T-helper 1 cell (primary cell): ENCODE measurements at places on chromosomes 12 and 14.
A peak's percentile ranks its signal among the peaks of the same experiment; 100 is the strongest.

DNA sequence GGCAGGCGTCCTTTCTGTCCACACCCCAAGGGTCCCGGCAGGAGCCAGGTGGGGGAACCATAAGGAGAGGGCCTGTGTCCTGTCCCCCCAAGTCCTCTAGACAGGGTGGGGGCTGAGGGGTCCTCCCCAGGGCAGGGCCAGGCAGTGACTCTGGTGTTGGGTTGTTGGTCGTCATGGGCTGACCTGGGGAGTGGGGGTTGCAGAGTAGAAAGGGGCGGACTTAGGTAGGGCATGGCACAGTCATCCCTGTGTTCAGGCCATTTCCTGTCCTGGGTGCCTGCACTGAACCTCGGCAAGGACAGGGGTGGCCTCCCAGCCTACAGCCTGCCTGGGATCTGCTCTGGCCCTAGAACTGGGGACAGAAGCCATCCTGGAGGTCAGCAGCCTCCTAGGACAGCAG, 356.2 kb downstream of the TMEM121 start:
- DNase-seq = no peak

- no peak for DNase-seq
These were observed 32.7 kb downstream of the KDM5A start for GRCh38 chr12:356276-356988.

DNA sequence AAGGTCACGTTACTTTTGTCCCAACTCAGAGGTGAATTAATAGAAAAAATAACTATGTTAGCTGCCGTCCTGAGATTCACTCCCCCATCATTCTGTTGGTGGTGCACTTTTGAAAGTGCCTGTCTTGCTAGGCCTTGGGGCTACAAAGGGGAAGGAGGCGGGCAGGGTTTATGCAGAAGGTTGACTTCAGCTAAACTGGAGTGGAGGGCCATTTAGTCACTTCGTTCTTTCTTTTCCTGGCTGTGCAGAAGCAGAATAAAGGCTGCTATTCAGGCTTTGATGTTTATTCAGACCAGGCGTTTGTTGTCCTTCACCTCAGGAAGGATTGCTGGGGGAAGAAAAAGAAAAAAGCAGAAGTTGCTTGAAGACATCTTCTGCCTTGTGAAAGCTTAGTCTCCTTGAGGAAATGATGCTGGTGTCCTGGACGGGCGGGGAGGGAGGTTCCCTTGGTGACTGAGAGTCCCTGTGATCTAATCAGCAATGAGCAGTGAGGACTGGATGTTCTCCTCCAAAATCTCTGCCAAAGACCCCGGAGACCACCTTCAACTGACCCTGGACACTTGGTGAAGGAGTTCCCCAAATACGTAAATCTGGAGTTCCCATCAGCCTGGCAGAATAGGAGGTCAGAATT, 4.0 kb downstream of the GLT1D1 start:
- no peak for DNase-seq

- DNase-seq = no peak
These were observed at the start of gene CD163 for GRCh38 chr12:7503686-7504415. TSS of gene CD163 (minus strand) at chr12:7503777. CDS start at chr12:7503690, 87 bp downstream.

DNA sequence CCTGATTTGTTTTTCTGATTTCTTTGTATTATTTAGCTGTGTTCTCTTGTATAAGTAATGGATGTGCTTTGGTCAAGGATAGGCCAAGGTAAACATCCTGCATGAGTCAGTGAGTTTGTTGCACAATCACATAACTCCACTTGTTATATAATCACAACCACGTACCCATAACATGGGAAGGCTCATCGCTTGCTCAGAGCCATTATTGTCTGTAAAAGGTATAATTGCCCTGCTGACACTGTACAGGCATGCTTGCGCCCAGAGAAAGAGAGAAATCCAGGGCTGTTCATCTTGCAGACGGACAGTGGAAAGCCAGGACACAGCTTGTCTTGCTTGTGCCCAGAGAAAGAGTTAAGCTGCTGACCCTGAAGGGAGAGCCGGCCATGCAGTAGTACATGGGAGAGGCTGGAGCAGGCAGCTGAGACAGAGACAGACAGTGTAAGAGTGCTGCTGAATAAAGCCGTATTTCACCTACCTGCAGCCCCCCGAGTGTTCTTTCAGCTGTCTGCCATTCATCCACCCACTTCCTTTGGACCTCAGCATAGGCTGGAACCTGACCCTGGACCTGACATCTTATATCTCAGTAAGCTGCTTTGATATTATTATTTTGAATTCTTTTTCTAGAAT, 174.7 kb upstream of the DAAM1 start:
- DNase-seq = no peak

- DNase-seq = no peak
These were observed 20.6 kb upstream of the ITGA5 start for GRCh38 chr12:54439521-54440255.

DNA sequence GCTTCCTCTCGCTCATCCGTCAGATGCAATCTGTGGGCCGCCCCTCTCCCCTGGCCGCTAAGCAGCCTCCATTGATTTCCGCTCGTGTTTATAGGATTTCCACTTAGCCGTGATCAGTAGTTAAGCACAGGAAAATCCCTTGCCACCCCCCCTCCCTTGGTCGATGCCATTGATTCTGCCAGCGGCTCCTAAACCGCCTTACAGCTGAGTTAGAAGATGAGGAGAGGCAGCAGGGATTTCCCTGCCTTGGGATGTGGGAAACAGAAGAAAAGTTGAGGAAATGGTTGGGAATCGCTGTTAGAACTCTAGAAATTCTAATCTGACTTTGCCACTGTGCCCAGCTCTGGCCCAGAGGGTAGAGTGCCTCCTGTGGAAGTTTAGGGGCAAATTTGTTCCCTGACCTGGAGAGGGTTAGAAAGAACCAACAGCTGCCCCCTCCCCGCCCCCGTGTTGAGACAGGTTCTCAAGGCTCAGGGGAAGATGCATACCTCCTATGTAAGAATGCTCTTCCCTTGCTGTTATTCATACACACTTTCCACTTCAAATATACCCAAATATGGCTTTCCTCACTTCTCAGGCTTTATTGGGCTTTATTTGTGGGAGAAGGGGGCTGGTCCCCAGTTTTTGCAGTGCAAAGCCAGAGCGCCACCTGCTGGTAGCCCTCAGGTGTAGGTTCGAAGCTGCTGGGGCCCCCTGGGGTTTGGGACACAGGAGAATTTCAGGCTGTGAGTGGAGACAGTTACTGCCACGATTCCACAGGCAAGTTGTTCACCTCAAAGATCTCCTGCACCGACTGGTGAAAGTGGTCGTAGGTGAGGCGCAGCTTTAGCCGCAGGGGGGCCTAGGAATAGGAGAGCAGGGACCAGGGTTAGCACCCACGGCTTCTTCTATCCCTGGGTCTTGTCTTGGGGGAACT, 3.2 kb downstream of the THTPA start:
- peak; percentile 59 for DNase-seq

DNA sequence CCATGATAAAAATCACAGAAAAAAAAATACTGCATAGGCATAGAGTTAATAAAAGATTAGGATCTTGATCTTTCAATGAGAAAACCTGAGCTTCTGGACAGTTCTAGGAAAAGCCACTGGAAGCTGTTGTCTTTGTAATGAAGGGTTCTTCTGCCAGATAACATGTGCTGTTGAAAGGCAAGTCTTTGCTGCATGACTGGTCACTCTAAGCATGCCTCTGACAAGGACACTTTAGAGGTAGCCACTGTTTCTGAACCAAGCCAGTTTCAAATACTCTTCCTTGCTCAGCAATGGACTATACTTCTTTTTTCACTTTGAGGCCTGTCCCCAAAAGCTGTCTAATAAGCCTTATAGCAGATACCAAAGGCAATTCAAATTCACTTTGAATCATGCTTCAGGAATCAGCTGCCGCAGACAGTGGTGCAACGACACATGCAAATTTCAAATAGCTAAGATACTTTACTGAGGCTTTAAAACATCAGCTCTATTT, 70.2 kb downstream of the BTG1 start:
- no peak for DNase-seq

GRCh38 chr12:113241191-113242025, 20.1 kb downstream of the TPCN1 start:
- no peak for DNase-seq

DNA sequence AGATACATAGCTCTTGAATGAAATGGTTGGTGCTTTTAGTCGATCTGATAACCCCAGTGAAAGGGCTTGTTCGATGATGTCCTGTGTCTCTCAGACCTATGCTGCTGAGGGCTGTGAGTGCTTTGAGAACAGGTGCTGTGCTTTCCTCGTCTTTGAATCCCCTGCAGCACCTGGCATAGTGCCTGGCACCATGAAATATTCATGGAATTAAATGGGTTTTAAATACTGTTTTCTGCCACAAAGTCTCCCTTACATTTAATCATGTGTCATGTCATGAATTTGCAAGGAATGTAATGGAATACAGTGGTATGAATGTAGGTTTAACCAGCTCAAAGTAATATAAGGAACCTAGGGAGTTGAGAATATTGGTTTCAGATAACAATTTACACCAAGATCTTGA, 220.5 kb upstream of the PRICKLE1 start:
- DNase-seq = no peak

GRCh38 chr14:23722675-23723074, 86.5 kb downstream of the DHRS2 start:
- no peak for DNase-seq

DNA sequence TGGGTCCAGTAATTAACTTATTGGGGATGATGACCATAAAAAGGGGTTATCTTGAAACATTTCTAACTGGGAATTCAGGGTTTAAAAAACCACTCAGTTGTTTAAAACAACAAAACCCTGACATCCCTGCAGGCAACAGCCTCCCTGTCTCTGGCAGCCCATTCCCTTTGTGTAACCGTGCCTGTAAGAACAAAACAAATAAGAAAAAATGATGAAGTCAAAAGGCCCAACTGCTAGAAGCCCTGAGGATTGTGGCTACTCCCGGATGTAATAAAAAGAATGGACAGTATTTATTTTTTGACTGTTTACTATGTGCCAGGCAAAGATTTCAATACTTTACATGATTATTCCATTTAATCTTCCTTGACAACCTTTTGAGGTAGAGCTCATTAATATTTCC, 75.3 kb downstream of the TMCC3 start:
- DNase-seq = no peak

DNA sequence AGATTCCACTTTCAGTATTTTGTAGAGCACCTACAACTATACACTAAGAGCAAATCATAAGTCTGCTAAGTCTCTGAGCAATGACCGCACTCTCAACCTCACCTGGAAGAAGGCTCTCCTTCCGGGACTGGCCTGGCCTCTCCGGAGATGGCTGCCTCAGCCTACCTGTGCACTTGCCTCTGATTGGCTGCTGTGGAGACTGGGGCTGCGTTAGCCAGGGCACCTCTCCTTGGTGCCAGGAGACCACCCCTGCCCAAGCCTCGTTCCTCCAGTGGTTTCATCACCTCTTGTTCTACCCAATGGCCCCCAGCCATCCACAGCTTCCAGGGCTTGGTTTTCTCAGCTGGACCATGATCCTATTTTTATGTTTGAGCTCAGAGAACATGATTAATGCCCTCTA, 64.7 kb upstream of the JDP2 start:
- DNase-seq = no peak

DNA sequence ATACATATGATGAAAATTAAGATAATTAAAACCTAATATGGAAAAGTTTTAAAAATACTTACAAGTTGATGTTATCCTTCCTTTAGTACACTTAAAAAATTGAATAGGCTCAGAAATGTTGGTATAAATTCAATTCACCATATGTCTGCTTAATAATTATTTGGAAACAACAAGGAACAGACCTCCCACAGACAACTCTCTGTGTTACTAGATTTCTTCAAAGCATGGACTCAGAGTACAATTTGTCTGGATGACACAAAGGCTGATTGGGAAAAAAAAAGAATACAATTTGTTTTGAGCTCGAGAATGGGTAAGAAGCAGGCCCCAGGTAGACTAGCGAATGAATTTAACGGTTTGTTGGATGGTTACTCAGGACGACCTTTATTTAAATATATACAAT, 48.9 kb upstream of the BTG1 start:
- no peak for DNase-seq

DNA sequence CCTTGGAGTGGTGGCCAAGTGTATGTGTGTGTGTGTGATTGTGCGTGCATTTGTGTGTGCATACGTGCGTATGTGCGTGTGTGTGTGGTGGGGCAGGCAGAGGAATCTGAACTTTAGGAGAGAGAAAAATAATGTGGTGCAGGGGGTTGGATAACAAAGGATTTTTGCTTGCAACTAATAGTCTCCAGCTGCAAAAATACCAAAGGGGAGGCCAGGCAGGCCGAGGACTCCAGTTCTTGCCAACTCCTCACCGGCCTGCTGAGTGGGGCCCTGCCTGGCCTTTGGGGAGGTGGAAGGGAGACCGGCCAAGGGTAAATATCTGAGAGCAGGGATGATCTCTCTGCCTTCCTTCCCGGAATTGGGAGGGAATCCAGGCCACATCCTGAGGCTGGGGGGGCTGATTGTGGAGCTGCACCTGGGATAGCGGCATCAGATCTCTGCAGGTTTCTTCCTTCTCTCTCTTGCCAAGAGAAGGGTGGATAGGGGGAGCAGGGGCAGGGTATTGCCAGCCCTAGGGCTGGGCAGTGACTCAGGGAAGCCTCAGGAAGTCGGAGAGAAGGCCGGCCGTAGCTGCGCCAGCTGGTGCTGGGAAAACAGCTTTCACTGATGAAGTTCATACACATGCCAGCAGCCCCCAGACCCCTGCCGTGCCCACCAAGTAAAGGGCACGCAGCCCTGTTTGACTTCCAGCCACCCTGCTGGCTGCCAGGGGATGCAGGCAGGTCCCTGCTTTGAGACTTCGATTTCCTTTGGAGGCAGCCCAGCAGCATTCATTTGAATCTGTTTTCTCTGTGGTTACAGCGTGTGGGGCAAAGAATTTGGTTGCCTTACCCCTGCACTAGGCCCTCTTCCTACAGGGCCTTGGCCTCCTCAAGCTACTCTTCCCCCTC, 4.6 kb upstream of the LRP1-AS start:
- DNase-seq = no peak

- DNase-seq = no peak
These were observed 687 bp downstream of the IFFO1 start for GRCh38 chr12:6555018-6555691.

GRCh38 chr14:39339003-39339402, 93.2 kb downstream of the FBXO33 start:
- DNase-seq = no peak

DNA sequence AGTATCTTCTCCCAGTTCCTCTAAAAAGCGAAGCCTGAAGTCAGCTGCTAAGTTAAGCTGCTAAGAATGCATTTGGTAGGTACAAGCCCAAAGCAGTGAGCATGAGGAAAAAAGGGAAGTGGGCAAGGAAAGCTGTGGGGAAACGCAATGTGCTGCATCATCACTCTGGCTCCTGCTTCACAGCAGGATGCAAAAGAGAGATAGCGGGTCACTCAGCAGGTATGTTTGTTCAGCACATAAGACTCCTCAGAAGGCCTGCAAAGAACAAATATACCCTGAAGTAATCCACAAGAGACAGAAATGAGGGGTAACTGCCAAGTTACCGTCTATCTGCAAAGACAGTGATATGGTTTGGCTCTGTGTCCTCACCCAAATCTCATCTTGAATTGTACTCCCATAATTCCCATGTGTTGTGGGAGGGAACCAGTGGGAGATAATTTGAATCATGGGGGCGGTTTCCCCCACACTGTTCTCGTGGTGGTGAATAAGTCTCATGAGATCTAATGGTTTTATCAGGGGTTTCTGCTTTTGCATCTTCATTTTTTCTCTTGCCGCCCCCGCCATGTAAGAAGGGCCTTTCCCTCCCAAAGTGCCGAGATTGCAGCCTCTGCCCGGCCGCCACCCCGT, 127.4 kb upstream of the EGLN3 start:
- no peak for DNase-seq
